ENCODE measurements at places on chromosomes 6 and 20. TPM values are rescaled to one million over a fixed set of nuclear protein-coding genes. Genes with fewer than 3 reads are reported as not detected.

OPRM1 gene
- not detected for total RNA-seq

ENPP5 gene
- 0.17 TPM for total RNA-seq

CGA gene
- total RNA-seq = not detected

VGLL2 gene
- not detected for total RNA-seq

TRIM31 gene
- total RNA-seq = not detected

APOBEC2 gene
- total RNA-seq = not detected

HLA-DMB gene
- total RNA-seq = 0.50 TPM

HEY2 gene
- total RNA-seq = not detected

APCDD1L gene
- 17.5 TPM for total RNA-seq

CYP39A1 gene
- 1.3 TPM for total RNA-seq

BHLHE23 gene
- not detected for total RNA-seq

FLOT1 gene
- total RNA-seq = 122 TPM

TPBG gene
- total RNA-seq = 71.4 TPM

GDAP1L1 gene
- not detected for total RNA-seq

CLVS2 gene
- total RNA-seq = under 0.01 TPM

PSORS1C2 gene
- total RNA-seq = not detected

Measured in smooth muscle cell of trachea (primary cell).